Tibial nerve (tissue), 4 donors: ENCODE measurements at places on chromosomes 3 and 15.

DNA sequence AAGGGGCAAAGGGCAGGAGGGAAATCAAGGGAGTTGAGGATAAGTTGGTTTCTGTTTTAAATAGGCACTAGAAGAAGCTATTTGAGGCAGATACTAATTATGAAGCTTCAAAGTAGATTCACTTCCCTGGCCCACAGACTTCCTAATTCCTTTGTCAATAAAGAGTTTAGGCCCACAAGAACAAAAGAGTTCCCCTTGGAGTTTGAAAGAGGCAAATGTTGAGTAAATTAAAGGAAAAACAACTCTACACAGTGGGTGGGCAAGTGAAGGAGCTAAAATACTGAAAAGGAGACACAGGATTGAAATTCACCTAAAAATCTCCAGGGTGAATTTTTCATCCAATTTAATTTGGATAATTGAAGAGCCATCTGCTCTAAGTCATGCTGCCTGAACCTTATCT lies 411.7 kb upstream of the RORA start:
- no peak overlapping the region for H3K4me3 ChIP-seq
- no peaks in the 10 kb centered on the region for H3K4me1 ChIP-seq
- H3K27ac ChIP-seq: no peak overlapping the region
- H3K27me3 ChIP-seq: no peaks in the 10 kb centered on the region

DNA sequence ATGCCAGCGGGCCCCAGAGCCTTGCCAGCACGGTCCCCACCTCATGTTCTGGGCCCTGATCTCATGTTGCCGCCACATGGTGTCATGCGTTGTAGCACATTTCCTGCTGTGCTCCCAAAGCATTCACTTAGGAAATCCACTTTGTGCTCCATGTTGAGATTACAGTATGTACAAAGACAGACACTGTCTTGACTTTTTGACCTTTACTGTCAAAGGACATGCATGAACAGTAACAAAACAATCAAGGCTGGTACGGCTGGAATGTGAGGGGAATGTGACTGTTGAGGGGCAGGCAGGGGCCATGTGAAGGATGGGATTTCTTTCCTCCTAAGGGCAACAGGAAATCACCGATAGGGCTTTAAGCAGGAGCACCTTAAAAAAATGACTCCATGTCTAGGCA lies 53.3 kb upstream of the RPL32 start:
- peaks cover 5% of the 10 kb centered on the region for H3K36me3 ChIP-seq
- no peak overlapping the region for H3K27ac ChIP-seq
- DNase-seq: no peak
- H3K27me3 ChIP-seq: no peaks in the 10 kb centered on the region
- H3K4me3 ChIP-seq: no peak overlapping the region
- no peaks in the 10 kb centered on the region for H3K4me1 ChIP-seq

DNA sequence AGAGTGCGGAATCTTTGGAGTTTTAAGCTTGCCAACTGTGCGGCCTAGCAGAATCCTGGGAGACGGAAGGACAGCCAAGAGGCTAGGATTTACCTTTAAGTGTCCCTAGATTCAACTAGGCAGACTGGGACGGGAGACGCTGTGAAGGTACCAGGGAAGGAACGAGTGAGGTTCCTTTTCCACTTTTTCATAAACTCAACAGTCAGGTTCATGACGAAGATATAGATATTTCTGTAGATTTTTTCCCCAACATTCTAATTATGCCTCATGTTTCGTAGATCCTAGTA lies 564 bp upstream of the GABPB1 start:
- H3K27me3 ChIP-seq: no peaks in the 10 kb centered on the region
- no peaks in the 10 kb centered on the region for H3K36me3 ChIP-seq
- peak overlapping the region; percentile 80 for H3K4me3 ChIP-seq
- H3K4me1 ChIP-seq: peaks cover 29% of the 10 kb centered on the region
- H3K27ac ChIP-seq: peak overlapping the region; percentile 100

- no peaks in the 10 kb centered on the region for H3K4me1 ChIP-seq
- no peaks in the 10 kb centered on the region for H3K27me3 ChIP-seq
- no peak overlapping the region for H3K27ac ChIP-seq
- no peaks in the 10 kb centered on the region for H3K36me3 ChIP-seq
- DNase-seq: no peak
- H3K4me3 ChIP-seq: no peak overlapping the region
Observed at GRCh38 chr15:65747265-65747664, 44.8 kb downstream of the DENND4A start.

- H3K27ac ChIP-seq: no peak overlapping the region
- no peak overlapping the region for H3K4me3 ChIP-seq
- H3K27me3 ChIP-seq: no peaks in the 10 kb centered on the region
- H3K36me3 ChIP-seq: peaks cover 77% of the 10 kb centered on the region
- no peak for DNase-seq
Observed at GRCh38 chr15:71934446-71934845, 124.1 kb downstream of the NR2E3 start.

DNA sequence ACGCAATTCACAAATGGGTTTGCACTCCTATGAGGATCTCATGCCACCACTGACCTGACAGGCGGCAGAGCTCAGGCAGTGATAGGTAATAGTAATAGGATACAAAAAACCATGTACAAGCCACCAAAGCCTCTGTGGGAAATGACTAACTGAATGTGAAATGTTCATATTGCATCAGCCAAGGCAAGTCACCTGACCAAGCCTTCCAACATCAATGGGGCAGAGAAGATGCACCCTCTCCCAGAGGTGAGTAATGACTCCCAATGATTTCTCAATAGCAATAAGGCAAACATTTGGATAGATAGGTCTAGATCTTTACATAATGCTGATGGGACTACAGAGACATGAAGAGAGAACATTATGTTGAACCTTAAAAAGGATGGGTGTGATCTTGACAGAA lies 14.9 kb downstream of the CNTN3 start:
- DNase-seq: no peak
- no peaks in the 10 kb centered on the region for H3K36me3 ChIP-seq
- H3K4me1 ChIP-seq: no peaks in the 10 kb centered on the region

- H3K4me3 ChIP-seq: no peak overlapping the region
- H3K4me1 ChIP-seq: peaks cover 3% of the 10 kb centered on the region
- no peak overlapping the region for H3K27ac ChIP-seq
- no peak for DNase-seq
- H3K27me3 ChIP-seq: no peaks in the 10 kb centered on the region
Observed at GRCh38 chr3:36832406-36832805, 68.1 kb upstream of the DCLK3 start.

GRCh38 chr3:171260899-171261298 lies 199.3 kb downstream of the TNIK start:
- H3K27ac ChIP-seq: no peak overlapping the region
- no peak for DNase-seq
- H3K4me1 ChIP-seq: no peaks in the 10 kb centered on the region
- H3K4me3 ChIP-seq: no peak overlapping the region
- H3K27me3 ChIP-seq: no peaks in the 10 kb centered on the region

- no peaks in the 10 kb centered on the region for H3K36me3 ChIP-seq
- DNase-seq: no peak
Observed at GRCh38 chr15:51992953-51993352, 21.4 kb upstream of the LEO1 start.
